Stimulated activated CD8-positive, alpha-beta memory T cell treated with anti-CD3 and anti-CD28 coated beads, Interleukin-15, amount 100 ng/mL, for 24 hours (primary cell): ENCODE measurements at places on chromosomes 6 and 20.

DNA sequence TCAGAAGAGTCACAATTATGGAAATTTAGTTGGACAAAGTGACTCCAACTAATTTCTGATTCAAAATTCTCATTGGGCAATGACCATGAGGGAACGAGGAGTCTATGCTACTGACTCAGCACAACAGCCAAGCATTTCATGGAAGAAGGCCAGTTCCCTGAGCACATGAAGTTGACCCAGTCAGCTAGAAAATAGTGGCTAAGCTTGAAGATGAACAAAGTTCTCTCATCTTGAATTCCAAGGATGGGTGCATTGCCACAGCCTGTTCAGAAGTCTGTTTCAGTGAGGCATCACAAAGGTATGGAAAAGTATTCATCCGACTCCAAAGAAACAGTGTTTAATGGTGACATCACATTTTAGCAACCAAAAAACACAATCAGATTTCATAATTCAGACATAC is 676.9 kb downstream of the HACE1 start:
- DNase-seq: no peak

- no peak for DNase-seq
Measured at GRCh38 chr6:153725456-153725855, 313.6 kb upstream of the OPRM1 start.

DNA sequence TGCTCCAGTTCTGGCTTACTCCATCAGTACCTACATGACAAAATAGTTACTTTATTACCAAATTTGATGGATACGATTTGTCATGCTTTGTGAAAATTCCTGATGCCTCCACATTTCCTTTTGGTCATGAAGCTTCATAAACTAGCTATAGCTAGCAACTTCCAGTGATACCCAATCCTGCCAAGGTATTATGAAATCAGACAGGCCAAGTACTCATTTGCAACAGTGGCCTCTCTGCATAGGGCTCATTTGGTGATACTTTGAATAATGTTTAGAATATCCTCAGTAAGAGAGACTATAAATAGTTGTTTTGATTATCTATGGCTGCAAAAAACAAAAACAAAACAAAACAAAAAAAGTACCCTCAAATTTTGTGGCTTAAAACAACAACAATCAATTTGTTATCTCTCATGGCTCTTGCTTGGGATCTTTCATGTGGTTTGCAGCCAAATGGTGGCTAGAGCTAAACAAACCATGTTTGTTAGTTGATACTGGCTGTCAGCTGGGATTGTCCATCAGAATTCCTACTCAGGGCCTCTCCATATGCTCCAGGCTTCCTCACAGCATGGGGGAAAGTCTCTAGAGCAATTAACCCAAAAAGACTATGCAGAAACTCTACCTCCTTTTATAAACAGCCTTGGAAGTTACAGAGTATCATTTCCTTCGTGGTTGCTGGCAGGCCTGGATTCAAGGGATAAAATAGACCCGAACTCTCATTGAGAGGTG is 10.1 kb upstream of the PRL start:
- DNase-seq: no peak

- no peak for DNase-seq
Measured at GRCh38 chr6:80939898-80940297, 812.6 kb downstream of the TENT5A start.

GRCh38 chr20:18815194-18815942 is 1.8 kb downstream of the SCP2D1 start:
- no peak for DNase-seq

- no peak for DNase-seq
Measured at GRCh38 chr6:45477278-45477677, 99.5 kb upstream of the SUPT3H start.

DNA sequence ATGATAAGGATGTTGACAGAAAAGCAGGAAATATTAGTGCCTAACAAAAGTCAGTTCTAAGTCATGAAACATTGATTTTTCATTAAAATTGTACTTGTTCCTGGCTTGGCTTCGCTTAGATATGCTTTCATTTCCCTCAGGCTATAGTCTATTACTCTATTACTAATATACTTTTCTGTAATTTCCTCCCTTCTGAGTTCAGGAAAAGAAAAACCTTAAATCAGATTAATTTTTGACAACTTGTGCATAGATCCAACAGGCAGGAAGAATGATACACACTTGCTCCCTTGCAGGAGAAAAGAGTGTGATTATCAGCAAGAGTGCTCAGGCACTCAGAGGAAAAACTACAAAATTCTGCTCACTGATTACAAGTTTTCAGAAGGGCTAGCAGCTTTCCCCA is 145.2 kb upstream of the THEMIS start:
- DNase-seq: no peak

DNA sequence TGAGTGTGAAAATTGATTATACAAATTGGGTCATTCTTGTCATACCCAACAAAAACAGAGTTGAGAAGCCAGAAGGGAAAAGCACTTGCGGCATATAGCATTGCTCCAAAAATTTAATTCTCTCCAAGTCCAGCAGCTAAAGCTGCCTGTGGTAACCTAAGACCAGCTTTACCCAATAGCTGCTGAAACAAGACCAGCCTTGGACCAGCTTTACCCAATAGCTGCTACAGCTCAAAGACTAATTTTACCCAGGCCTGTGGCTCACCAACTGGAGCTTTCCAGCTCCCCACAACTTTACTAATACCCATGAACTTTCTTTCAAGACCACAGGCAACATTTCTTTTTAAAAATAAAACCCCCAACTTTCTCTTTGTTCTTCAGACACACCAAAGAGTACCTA is 32.8 kb upstream of the ZNF133 start:
- DNase-seq: no peak
